ENCODE measurements at places on chromosomes 13 and 19.

- H3K4me3 ChIP-seq: no peak overlapping the region
- H3K27me3 ChIP-seq: no peaks in the 10 kb centered on the region
- H3K36me3 ChIP-seq: no peaks in the 10 kb centered on the region
- H3K27ac ChIP-seq: no peak overlapping the region
- H3K4me1 ChIP-seq: no peaks in the 10 kb centered on the region
Observed at GRCh38 chr13:66958611-66959010, 271.5 kb downstream of the PCDH9 start.

- no peak for DNase-seq
- no peaks in the 10 kb centered on the region for H3K27me3 ChIP-seq
- no peak overlapping the region for H3K4me3 ChIP-seq
- H3K27ac ChIP-seq: no peak overlapping the region
Observed at GRCh38 chr19:12232961-12233360, 61.7 kb downstream of the ZNF44 start.

GRCh38 chr19:41324921-41325639, 15.1 kb downstream of the CCDC97 start:
- peak overlapping the region; percentile 49 for H3K4me3 ChIP-seq
- peak; percentile 89 for DNase-seq
- no peaks in the 10 kb centered on the region for H3K27me3 ChIP-seq
- H3K27ac ChIP-seq: peak overlapping the region; percentile 84
- peaks cover 22% of the 10 kb centered on the region for H3K36me3 ChIP-seq

DNA sequence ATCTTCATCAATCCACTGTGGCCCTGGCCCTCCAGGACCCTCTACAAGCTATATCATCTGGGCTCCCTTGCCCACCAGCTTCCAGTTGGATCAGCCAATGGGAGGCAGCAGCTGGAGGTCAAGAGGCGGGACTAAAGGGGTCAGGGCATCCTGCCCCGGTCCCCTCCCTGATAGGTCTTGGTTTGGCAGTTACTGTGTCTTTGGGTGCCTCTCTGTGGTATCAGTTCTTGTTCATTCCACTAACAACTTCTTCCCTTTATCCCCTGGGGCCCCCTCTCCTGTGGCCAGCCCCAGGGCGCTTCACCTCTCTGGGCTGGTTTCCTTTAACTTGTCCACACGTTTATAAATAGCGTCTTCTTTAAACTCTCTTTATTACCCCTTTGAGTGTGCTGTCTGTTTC, 83.6 kb downstream of the DCT start:
- H3K4me1 ChIP-seq: no peaks in the 10 kb centered on the region
- no peaks in the 10 kb centered on the region for H3K27me3 ChIP-seq
- H3K36me3 ChIP-seq: no peaks in the 10 kb centered on the region
- H3K27ac ChIP-seq: no peak overlapping the region
- DNase-seq: no peak

GRCh38 chr13:31946091-31946770, 85.3 kb upstream of the FRY start:
- H3K36me3 ChIP-seq: no peaks in the 10 kb centered on the region
- no peak overlapping the region for H3K27ac ChIP-seq
- H3K4me1 ChIP-seq: peaks cover 16% of the 10 kb centered on the region

DNA sequence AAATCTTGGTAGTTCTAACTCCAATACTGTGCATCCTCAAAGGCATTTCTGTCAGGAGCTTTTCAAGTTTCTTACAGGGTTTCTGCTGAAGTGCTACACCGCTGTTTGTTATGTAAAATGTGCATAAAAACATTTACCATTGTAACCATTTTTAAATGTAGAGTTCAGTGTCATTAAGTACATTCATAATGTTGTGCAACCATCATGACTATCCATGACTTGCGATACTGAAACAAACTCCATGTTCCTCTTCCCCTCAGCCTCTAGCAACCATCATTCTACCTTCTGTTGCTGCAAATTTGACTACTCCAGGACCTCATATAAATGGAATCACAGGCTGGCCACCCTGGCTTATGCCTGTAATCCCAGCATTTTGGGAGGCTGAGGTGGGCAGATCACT, 14.4 kb upstream of the SLC25A42 start:
- no peak for DNase-seq
- H3K36me3 ChIP-seq: peaks cover 36% of the 10 kb centered on the region
- no peak overlapping the region for H3K27ac ChIP-seq
- H3K27me3 ChIP-seq: no peaks in the 10 kb centered on the region

GRCh38 chr13:97695684-97696083, 257.8 kb upstream of the IPO5 start:
- no peak overlapping the region for H3K27ac ChIP-seq
- no peak overlapping the region for H3K4me3 ChIP-seq

- DNase-seq: peak; percentile 64
- no peak overlapping the region for H3K27ac ChIP-seq
- no peak overlapping the region for H3K4me3 ChIP-seq
Observed at GRCh38 chr13:99948907-99949678, 22.5 kb downstream of the ZIC5 start.

- no peaks in the 10 kb centered on the region for H3K27me3 ChIP-seq
- no peaks in the 10 kb centered on the region for H3K36me3 ChIP-seq
- peaks cover 5% of the 10 kb centered on the region for H3K4me1 ChIP-seq
- H3K4me3 ChIP-seq: no peak overlapping the region
- DNase-seq: peak; percentile 74
- H3K27ac ChIP-seq: no peak overlapping the region
Observed at GRCh38 chr13:110109910-110110309, 197.0 kb downstream of the COL4A1 start.

DNA sequence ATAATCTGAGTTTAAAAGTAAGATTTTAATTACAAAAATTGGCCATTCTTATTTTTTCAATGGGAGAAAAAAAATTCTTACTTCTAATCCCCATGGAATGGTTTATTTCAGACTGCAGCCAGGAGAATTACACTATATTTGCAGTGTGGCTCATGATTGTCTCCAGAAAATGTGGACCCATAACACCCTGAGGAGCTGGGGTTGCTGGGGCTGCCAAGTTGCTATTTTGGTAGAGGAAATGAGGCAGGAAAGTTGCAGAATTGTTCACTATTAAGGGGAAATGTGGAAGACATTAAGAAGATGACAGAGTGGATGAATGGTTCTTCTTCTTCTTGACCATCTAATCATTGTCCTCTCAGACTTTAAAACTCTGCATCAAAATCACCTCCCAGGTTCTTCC, 4.6 kb upstream of the SCEL start:
- no peaks in the 10 kb centered on the region for H3K4me1 ChIP-seq
- no peaks in the 10 kb centered on the region for H3K36me3 ChIP-seq
- no peak overlapping the region for H3K4me3 ChIP-seq
- H3K27ac ChIP-seq: no peak overlapping the region

GRCh38 chr19:56201973-56202372, at the start of gene ZSCAN5C:
Gene ZSCAN5C (plus strand): TSS chr19:56202273. CDS start chr19:56205914, 3,641 bp downstream.
- H3K27ac ChIP-seq: no peak within 1 kb of the TSS
- no peak within 1 kb of the TSS for H3K4me3 ChIP-seq
- H3K4me1 ChIP-seq: no peaks in the 10 kb centered on the region

DNA sequence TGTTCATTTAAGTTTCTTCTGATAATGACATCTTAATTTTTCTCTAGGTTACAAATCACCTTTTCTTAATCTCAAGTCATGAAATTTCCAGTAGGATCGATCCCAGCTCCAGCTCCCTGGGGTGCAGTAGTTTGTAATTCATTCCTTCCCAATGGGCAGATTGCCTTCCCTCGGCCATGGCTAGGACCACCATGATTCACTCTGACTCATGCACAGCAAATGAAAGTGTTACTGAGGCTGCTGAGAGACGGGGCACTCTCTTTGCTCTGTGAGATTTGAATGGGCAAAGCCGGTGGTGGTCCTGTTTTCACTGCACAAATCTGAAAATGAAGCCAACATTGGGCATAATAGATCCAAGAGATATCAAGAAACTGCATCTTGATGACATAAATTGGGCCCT, 202.8 kb upstream of the IRS2 start:
- no peaks in the 10 kb centered on the region for H3K27me3 ChIP-seq
- H3K27ac ChIP-seq: no peak overlapping the region
- no peaks in the 10 kb centered on the region for H3K36me3 ChIP-seq
- H3K4me3 ChIP-seq: no peak overlapping the region

DNA sequence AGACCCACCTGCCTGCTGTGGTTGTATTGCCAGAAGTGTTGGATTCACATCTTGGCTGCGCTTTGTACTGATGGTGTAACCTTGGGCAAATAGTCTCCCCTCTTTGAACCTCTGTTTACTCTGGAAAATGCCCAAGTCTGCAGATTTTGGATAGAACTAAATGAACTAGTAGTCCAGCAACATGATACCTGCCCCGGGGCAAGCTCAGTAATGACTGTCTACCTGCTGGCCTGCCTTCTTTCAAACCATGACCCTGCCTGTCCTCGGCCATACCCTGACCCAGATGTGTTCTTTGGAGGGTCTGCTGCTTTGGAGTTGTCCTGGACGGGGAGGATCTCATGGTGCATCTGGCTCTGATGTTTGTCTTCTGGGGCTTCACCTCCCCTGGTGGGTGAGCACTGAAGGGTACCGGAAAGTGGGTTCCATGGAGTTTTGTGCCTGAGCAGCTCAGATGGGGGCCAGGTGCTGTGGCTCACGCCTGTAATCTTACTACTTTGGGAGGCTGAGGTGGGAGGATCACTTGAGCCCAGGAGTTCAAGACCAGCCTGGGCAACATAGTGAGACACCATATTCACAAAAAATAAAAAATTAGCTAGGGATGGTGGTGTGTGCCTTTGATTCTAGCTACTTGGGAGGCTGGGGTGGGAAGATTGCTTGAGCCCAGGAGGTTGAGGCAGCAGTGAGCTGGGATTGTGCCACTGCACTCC, 59.5 kb downstream of the TNFRSF19 start:
- H3K4me3 ChIP-seq: no peak overlapping the region
- peaks cover 20% of the 10 kb centered on the region for H3K4me1 ChIP-seq
- H3K36me3 ChIP-seq: no peaks in the 10 kb centered on the region
- H3K27ac ChIP-seq: peak overlapping the region; percentile 61
- no peaks in the 10 kb centered on the region for H3K27me3 ChIP-seq

DNA sequence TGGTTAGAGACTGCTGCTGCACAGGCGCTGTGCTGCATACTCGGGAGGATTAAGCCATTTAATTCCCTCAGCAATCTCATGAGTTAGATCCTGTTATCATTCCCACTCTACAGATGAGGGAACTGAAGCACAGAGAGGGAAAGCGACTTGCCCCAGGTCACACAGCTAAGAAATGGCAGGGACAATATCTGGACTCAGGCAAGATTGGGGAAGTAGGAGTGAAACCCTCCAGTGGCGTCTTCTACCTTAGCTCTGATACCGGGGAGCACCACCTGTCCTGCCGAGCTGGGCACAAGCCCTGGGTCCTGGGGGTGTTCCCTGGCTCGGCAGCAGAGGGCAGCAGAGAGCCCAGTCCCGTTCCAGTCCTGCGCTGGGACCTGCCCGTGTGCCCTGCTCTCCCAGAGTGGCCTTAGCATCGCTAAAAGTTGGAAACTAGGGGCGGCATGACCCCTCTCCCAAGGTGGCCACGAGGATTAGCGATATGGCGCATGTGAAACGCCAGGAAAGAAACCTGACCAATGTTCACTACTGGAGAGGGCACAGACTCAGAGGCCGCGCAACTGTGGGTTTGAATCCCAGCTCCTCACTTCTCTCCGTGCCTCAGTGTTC, 20.5 kb downstream of the CYTH2 start:
- peak; percentile 93 for DNase-seq
- H3K4me3 ChIP-seq: no peak overlapping the region
- no peak overlapping the region for H3K27ac ChIP-seq
- no peaks in the 10 kb centered on the region for H3K36me3 ChIP-seq
- H3K4me1 ChIP-seq: peaks cover 44% of the 10 kb centered on the region

GRCh38 chr13:80841414-80841813, 500.5 kb upstream of the SPRY2 start:
- no peaks in the 10 kb centered on the region for H3K27me3 ChIP-seq
- no peak for DNase-seq
- no peak overlapping the region for H3K4me3 ChIP-seq
- H3K4me1 ChIP-seq: no peaks in the 10 kb centered on the region

DNA sequence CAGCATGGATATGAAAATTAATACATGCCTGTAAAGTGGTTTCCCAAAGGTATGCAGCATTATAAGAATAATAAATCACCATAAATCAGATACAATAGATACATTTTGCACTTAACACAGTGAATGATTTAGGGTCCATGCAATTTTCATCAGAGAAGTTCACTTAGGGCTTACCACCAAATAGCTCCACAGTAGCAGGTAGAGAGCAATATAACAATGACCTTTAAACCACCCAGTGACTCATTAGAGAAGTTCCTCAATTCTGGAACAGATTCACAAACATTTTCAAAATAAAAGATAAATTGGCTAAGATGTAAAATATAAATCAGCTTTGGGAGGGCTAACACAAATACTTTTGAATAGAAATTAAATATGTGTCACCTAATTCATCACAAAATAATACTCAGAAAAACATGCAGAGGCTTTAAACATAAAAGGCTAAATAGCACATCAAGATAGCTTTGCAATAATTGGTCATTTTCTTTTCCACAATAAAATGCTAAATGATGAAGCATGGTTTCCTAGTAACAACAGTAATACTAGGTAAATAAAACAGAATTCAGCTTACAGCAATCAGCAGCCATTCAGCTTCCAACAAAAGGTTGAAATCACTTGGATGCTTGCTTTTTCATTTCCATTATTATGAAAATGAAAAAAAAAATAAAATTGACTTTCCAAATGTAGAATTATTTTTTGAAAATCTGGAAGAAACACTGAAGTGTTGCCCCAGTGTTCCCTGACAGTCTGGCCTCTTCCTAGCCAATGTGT, 84.3 kb upstream of the NBEA start:
- H3K4me3 ChIP-seq: no peak overlapping the region
- H3K27ac ChIP-seq: no peak overlapping the region
- DNase-seq: no peak
- no peaks in the 10 kb centered on the region for H3K27me3 ChIP-seq

GRCh38 chr13:27053902-27054595, 117.6 kb downstream of the USP12 start:
- no peak for DNase-seq
- H3K36me3 ChIP-seq: no peaks in the 10 kb centered on the region
- no peaks in the 10 kb centered on the region for H3K4me1 ChIP-seq
- H3K4me3 ChIP-seq: no peak overlapping the region
- no peak overlapping the region for H3K27ac ChIP-seq

DNA sequence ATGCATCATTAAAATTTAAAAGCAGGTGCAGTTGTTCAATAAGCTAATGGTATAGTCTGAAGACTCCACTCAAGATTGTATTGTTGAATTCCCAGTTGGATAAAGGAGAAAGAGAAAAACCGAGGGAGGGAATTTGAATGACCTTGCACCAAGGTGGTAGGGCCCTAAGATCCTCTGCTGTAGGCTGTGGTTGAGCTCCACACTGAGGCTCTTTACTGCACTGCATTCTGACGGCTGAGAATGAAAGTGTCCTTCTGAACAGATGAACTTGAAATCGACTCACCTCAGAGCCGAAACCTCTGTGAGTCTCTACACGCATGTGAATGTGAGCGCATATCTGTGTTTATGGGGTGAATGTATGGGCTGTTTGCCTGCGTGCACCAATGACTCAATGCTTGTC, 388.9 kb upstream of the DACH1 start:
- no peak for DNase-seq
- no peaks in the 10 kb centered on the region for H3K4me1 ChIP-seq
- H3K4me3 ChIP-seq: no peak overlapping the region
- H3K27me3 ChIP-seq: no peaks in the 10 kb centered on the region
- no peak overlapping the region for H3K27ac ChIP-seq

GRCh38 chr19:53076984-53077383, 26.2 kb downstream of the ZNF160 start:
- H3K27me3 ChIP-seq: no peaks in the 10 kb centered on the region
- H3K4me1 ChIP-seq: peaks cover 5% of the 10 kb centered on the region
- no peak overlapping the region for H3K4me3 ChIP-seq
